ENCODE measurements at places on chromosomes 16 and 17.
A peak's percentile ranks its signal among the peaks of the same experiment; 100 is the strongest.

DNA sequence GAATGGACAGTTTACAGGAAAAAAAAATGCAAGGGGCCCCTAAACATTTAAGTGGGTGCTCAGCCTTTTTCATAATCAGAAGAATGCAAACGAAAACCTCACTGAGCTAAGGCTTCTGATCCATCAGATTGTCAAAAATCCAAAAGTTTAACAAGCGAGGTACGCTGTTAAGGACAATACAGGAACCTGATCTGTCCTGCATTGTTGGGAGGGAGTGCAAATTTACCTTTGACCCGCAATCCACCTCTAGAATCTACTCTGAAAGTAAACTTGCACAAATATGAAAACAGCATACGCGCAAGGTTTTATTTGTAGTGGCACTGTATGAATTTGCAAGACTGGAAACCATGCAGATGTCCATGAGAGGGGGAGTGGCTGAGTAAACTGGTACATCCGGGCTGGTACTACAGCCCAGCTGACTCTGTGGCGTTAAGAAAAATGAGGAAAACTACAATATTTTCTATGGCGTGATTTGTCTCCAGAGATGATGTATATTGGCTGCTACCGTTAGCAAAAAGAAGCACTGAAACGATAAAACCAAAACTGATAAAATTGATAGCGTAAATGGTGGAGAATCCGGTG, 28.8 kb upstream of the ST6GALNAC1 start:
- no peak for DNase-seq

- no peak for DNase-seq
Observed at GRCh38 chr17:8892338-8892690, 24.8 kb upstream of the PIK3R6 start.

DNA sequence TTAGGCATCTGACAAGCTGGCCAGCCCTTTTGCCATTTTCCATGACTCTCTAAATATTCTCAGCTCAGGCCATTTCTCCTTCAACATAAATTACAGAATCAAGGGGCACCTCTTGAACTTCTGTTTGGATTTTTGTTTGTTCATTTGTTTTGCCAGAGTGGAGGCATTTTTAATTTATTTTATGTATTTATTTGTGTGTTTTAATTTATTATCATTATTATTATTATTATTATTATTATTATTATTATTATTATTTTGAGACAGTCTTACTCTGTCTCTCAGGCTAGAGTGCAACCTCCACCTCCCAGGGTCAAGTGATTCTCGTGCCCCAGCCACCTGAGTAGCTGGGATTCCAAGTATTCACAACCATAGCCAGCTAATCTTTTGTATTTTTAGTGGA, 1578.0 kb downstream of the CDH8 start:
- DNase-seq = no peak

DNA sequence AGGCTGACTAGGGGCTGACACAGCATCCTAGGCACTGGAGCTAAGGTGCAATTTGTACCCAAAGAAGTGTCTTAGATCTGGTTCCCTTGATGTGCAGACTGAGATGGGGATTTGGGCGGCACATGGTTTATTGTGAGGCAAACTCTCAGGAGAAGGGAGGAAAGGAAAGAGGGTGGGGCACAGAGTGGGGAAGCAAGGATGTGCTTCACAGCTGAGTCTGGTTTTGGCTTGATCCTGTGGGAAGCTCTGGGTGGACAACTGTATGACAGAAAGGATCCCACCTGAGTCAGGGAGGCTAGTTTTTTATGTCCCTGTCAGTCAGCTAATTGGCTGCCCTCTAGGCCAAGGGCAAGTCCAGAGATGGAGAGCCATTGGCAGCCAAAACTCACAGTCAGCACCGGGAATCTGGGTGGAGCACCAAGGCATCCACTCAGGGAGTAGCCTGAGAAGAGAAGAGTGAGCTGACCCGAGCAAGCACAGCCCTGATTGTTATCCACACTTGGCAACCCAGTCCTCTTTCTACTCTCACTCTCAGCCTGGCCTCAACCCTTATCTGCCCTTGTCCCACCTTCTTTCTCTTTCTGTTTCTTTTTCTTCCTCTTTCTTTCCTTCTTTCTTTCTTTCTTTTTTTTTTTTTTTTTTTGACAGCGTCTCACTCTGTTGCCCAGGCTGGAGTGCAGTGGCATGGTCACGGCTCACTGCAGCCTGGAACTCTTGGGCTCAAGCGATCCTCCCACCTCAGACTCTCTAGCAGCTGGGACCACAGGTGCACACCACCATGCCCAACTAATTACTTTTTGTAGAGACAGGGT, 12.0 kb downstream of the ARL4D start:
- no peak for DNase-seq

DNA sequence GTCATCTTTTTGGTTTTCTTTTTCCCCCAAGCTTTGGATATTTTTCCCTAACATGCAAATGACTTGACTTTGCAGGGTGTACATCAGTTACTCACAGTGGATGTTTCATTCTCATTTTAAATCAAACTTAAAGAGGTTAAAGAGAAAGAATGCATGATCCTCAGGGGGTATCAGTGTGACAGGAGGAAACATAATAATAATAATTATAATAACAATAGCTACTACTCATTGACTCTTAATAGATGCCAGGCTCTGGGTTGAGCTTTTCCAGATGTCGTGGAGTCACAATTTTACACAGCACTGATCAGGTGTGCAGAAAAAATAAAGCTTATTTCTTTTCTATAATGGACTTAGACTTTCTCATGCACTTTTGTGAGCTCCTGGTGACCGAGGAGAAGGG, 157.2 kb upstream of the CACNG3 start:
- DNase-seq = no peak

- no peak for DNase-seq
Observed at GRCh38 chr16:12126091-12126806, 149.7 kb downstream of the SNX29 start.

GRCh38 chr17:51933647-51934046, 224.9 kb downstream of the CA10 start:
- DNase-seq = no peak

- DNase-seq = peak; percentile 89
Observed at GRCh38 chr17:32877164-32877764, 340 bp upstream of the MYO1D start.
